ENCODE measurements at places on chromosomes 3 and 15.

GRCh38 chr3:132253262-132253878 lies 63.8 kb upstream of the ACP3 start:
- H3K36me3 ChIP-seq, result no peaks in the 10 kb centered on the region
- no peaks in the 10 kb centered on the region for H3K27me3 ChIP-seq
- peak; percentile 77 for DNase-seq
- H3K27ac ChIP-seq, result no peak overlapping the region
- H3K4me1 ChIP-seq, result peaks cover 28% of the 10 kb centered on the region

- no peaks in the 10 kb centered on the region for H3K36me3 ChIP-seq
- DNase-seq, result no peak
- H3K4me3 ChIP-seq, result no peak overlapping the region
These were observed 771.2 kb upstream of the ARRDC4 start for GRCh38 chr15:97189162-97189780.

DNA sequence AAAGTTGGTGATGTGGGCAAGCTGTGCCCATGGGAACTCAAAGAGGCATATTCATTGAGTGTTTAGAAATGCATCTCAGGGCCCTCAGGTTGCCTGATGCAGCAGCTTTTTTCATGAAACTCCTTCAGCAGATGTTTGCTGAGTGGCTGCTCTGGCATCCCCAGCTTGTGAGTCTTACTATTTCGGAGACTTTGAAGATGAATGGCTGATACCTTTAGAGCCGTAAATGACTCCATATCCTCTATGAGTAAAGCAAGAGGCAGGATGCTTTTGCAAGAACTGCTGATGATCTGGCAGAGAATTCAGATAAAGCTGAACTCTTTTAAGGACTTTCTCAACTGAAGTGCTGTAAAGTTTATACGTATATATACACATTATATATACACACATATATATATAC lies 384.3 kb downstream of the CACNA2D3 start:
- no peaks in the 10 kb centered on the region for H3K36me3 ChIP-seq
- no peaks in the 10 kb centered on the region for H3K4me1 ChIP-seq
- DNase-seq, result no peak
- H3K27me3 ChIP-seq, result no peaks in the 10 kb centered on the region

- no peak overlapping the region for H3K4me3 ChIP-seq
- H3K36me3 ChIP-seq, result peaks cover 17% of the 10 kb centered on the region
- H3K27ac ChIP-seq, result no peak overlapping the region
- no peaks in the 10 kb centered on the region for H3K27me3 ChIP-seq
- no peak for DNase-seq
These were observed 29.6 kb downstream of the PRKCD start for GRCh38 chr3:53190659-53191058.

DNA sequence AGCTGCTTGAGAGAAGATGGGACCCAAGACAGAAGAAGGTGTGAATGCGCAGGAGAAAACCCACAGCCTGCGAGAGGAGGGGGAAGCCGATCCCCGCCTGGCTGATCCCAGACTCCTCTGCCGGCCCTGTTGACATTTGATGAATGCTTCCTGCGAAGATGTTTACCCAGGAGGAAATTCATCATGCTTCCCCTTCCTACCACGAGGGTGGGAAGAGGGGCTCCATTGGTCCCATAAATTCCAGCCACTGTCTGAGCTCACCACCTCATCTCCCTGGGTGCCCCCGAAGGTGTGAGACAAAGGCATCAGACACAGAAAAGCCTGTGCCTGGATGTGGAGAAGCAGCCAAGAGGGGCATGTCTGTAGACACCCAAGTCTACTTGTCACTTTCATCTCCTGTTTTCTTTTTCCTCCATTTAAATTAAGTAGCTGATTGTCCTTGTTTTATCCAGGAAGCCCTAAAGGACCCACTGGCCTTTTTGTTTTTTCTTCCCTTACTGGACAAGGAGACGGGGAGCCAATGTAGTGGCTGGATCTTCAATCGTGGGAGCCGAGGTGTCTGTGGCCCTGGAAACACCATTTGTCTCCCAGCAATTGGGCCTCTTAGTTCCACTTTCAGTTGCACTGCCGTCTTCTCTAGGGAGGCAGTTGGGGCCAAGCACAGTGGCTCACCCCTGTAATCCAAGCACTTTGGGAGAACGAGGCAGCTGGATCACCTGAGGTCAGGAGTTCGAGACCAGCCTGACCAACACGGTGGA lies 95.3 kb upstream of the HES1 start:
- H3K27ac ChIP-seq, result no peak overlapping the region
- peaks cover 25% of the 10 kb centered on the region for H3K4me1 ChIP-seq
- H3K27me3 ChIP-seq, result no peaks in the 10 kb centered on the region
- H3K36me3 ChIP-seq, result no peaks in the 10 kb centered on the region
- no peak overlapping the region for H3K4me3 ChIP-seq

GRCh38 chr3:159263750-159264553 lies 462.1 kb downstream of the MFSD1 start:
- no peaks in the 10 kb centered on the region for H3K27me3 ChIP-seq
- DNase-seq, result peak; percentile 72
- H3K27ac ChIP-seq, result no peak overlapping the region
- no peaks in the 10 kb centered on the region for H3K36me3 ChIP-seq
- H3K4me1 ChIP-seq, result no peaks in the 10 kb centered on the region

DNA sequence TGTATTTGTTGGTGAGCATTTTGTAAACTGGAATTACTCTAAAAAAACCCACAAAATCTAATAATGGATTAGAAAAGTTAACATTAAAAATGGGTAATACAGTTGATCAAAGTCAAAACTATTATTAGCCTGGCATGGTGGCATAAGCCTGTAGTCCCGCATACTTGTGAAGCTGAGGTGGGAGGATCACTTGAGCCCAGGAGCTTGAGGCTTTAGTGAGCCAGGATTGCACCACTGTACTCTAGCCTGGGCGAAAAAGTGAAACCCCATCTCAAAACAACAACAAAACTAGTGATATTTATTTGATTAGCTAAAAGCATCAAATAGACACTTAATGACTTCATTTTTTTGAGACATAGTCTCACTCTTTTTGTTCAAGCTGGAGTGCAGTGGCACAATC lies 3.6 kb downstream of the SNX1 start:
- H3K4me3 ChIP-seq, result no peak overlapping the region
- H3K27ac ChIP-seq, result no peak overlapping the region
- no peak for DNase-seq
- H3K4me1 ChIP-seq, result peaks cover 17% of the 10 kb centered on the region
- H3K27me3 ChIP-seq, result no peaks in the 10 kb centered on the region
- H3K36me3 ChIP-seq, result 0 out of 2 replicates have a peak, but pooled peaks cover 3% of the 10 kb centered on the region

- H3K27ac ChIP-seq, result no peak overlapping the region
- DNase-seq, result peak; percentile 19
- H3K4me1 ChIP-seq, result peaks cover 23% of the 10 kb centered on the region
- no peaks in the 10 kb centered on the region for H3K36me3 ChIP-seq
- no peak overlapping the region for H3K4me3 ChIP-seq
These were observed 2.6 kb upstream of the UBE2Q2 start for GRCh38 chr15:75840659-75841058.

DNA sequence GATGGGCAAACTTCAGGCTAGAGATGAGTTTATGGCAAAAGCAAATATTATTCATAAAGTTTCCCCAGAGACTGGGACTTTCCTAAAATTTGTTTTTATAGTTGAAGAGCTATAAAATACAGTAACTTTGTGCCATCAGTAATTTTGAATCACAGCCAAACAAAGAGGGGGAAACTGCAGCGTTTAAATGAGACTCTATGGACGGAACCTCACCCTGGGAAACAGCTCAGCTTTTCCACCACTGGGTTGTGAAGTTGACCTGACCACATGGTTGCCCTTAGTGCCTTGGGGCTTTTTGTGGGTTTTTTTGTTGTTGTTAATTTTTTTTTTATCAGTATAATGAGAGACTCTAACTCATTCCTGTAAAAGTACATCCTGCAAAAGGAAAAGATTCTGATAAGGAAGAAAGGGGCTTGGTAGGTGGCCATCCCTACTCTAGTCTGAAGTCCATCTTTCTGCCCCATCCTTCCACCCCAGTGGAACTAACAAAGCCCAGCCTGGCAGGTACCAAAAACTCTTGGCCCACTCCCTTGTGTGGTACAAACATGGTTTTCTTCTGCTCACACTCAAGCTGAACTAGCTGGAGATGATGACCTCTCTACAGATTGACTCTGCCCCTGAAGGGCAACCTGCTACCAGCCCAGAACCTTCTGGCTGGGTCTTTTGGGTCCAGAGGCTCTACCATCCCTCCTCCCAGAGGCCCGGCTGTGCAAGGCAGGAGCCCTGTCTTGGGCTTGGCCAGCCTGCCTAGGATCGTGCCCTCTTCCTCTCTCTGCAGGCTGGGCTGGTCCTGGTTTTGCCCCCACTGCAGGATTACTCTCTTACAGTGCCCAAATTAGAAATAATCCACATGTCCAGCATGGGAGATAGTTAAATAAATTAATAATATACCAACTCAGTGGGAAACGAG lies 41.2 kb downstream of the RLBP1 start:
- no peak overlapping the region for H3K27ac ChIP-seq
- H3K4me1 ChIP-seq, result no peaks in the 10 kb centered on the region
- H3K36me3 ChIP-seq, result no peaks in the 10 kb centered on the region

GRCh38 chr3:112132975-112133448 lies at the start of gene GCSAM:
TSS of gene GCSAM (minus strand) at chr3:112133248. CDS start at chr3:112133120, 128 bp downstream.
- H3K4me1 ChIP-seq, result peaks cover 11% of the 10 kb centered on the region
- H3K27ac ChIP-seq, result no peak within 1 kb of the TSS
- no peaks in the 10 kb centered on the region for H3K36me3 ChIP-seq
- H3K4me3 ChIP-seq, result no peak within 1 kb of the TSS
- no peaks in the 10 kb centered on the region for H3K27me3 ChIP-seq

GRCh38 chr3:8871306-8871705 lies 92.0 kb downstream of the RAD18 start:
- no peaks in the 10 kb centered on the region for H3K27me3 ChIP-seq
- DNase-seq, result no peak
- peaks cover 4% of the 10 kb centered on the region for H3K36me3 ChIP-seq
- no peak overlapping the region for H3K4me3 ChIP-seq

DNA sequence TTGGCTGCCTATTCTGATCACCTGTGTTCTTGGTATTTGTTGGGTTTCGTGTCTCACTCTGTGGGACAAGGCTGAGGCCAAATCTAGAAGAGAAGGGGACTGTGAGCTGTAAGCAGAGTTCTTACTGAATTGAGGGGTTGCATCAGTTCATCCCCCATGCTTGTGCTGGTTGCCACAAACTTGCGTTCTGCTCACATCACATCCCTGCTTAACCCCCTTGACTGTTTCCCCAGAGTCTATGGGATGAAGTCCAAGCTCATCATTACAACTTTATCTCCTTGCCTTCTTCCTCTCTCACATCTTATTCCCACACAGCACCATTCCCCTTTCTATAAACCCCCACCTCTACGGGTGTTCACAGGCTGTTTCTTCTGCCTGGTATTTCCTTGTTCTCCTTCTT lies 143.8 kb upstream of the ABHD17C start:
- DNase-seq, result no peak
- H3K27me3 ChIP-seq, result peaks cover 34% of the 10 kb centered on the region
- H3K4me1 ChIP-seq, result peaks cover 13% of the 10 kb centered on the region
- H3K36me3 ChIP-seq, result no peaks in the 10 kb centered on the region
- H3K4me3 ChIP-seq, result no peak overlapping the region

DNA sequence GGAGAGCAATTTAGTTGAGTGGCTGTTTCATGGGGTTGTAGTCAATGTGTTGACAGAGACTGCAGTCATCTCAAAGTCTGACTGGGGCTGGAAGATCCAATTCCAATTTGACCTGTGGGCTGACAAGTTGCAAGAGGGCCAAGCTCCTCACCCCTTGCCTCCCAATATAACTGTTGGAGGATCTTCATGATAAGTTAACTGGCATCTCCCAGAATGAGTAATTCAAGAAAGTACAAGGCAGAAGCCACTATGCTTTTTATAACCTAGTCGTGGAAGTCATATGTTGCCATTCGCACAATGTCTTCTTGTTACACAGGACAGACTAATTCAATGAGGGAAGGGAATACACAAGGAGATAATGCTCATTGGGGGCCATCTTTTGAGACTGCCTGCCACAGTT lies 29.1 kb downstream of the GPR15 start:
- H3K4me1 ChIP-seq, result peaks cover 42% of the 10 kb centered on the region
- no peaks in the 10 kb centered on the region for H3K27me3 ChIP-seq
- no peak overlapping the region for H3K27ac ChIP-seq
- no peaks in the 10 kb centered on the region for H3K36me3 ChIP-seq
- no peak overlapping the region for H3K4me3 ChIP-seq
- DNase-seq, result no peak

- H3K36me3 ChIP-seq, result no peaks in the 10 kb centered on the region
- H3K4me1 ChIP-seq, result no peaks in the 10 kb centered on the region
- no peak overlapping the region for H3K27ac ChIP-seq
- no peak overlapping the region for H3K4me3 ChIP-seq
These were observed 22.5 kb upstream of the TSC22D2 start for GRCh38 chr3:150385296-150386242.

DNA sequence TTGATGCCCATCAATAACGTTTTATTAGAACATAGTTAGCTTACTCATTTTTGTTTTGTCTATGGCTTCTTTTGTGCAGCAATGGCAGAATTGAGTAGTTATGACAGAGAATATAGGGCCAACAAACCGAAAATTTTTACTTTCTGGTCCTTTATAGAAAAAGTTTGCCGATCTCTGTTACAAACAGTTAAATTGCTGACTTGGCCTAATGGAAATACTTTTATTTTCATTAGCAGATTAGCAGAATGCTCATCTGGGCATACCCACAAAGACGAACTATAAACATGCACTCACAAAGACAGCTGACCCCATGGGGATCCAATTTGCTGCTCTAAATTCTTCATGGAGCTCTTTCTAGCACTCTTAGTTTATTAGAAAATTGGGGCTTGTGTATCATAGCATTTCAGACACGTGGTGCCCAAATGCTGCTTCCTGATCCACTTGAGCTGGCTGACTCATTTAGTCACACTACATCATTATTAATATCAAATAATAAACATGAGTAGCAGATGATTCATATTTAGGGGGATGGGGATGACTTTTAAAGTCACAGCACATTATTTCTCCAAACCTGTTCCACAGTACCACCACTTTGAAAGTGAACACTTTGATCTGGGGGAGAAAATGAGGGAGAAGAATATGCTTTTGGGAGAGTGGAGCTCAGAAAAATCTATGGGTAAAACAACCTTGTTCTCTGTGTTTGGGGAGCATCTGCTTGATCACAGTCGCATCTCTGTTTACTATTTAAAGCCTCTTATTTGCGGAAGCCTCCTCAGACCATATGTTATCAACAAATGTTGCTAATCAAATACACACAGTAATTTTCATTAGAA lies 228.1 kb upstream of the FEZF2 start:
- DNase-seq, result peak; percentile 75
- no peaks in the 10 kb centered on the region for H3K36me3 ChIP-seq

DNA sequence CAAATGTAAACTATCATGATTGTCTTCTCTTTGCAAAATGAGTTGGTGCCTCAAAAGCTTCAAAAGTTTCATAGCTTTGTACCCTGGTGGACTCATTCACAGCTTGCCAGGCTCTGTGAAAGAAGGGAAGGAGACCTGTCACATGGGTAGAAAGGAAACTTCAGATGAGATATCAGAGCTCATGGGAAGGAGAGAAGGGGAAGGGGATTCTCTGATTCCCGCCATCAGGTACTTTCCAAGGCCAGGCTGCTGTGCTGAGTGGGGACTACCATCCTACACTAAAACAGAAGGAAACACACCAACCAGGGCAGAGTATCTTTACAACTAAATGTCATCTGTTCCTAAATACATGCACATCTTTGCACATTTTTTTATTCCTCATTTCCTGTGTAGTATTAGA lies 9.2 kb downstream of the ILDR1 start:
- H3K4me3 ChIP-seq, result no peak overlapping the region
- no peak for DNase-seq
- H3K27me3 ChIP-seq, result no peaks in the 10 kb centered on the region
- no peaks in the 10 kb centered on the region for H3K36me3 ChIP-seq

All from PC-3 (cell line).